ENCODE measurements at places on chromosomes 1 and 21.
A peak's percentile ranks its signal among the peaks of the same experiment; 100 is the strongest.

GRCh38 chr1:175222296-175222938 is 29.8 kb upstream of the KIAA0040 start:
- no peak for DNase-seq

DNA sequence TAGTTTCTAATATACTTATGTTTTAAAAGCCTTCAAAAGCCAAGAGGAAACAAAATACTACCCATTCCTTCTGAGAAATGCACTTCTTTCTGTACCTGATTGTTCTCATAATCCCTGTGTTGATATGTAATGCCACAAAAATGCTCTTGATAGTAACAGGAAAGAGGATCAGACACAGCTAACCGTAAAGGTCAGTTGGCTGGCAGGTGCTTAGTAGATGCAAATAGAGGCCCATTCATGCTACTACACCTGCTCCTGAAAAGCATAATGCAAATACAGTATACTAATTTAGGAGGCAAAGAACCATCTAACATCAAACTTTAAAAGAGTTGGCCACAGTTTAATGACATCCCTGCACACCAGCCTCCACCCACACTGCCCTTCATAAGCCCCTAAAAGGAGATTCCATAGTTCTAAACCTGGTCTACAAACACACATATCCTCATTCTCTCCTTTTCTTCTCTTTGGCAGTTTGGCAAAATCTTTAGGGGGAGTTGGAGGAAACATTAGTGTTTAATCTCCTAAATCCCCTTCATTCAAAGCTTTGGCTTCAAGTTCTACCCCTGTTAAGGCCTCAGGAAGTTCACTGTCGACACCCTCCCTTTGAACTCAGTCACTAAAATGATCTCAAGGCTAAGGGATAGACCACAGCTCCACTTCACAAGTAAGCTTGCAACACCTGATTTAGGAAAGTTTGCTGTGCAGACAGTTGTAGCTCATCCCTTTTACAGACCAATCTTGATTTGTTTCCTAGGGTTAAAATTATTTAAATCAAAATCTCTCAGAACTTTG is 2.9 kb upstream of the CD46 start:
- no peak for DNase-seq

GRCh38 chr1:101965341-101965740 is 31.4 kb downstream of the OLFM3 start:
- DNase-seq, result no peak

DNA sequence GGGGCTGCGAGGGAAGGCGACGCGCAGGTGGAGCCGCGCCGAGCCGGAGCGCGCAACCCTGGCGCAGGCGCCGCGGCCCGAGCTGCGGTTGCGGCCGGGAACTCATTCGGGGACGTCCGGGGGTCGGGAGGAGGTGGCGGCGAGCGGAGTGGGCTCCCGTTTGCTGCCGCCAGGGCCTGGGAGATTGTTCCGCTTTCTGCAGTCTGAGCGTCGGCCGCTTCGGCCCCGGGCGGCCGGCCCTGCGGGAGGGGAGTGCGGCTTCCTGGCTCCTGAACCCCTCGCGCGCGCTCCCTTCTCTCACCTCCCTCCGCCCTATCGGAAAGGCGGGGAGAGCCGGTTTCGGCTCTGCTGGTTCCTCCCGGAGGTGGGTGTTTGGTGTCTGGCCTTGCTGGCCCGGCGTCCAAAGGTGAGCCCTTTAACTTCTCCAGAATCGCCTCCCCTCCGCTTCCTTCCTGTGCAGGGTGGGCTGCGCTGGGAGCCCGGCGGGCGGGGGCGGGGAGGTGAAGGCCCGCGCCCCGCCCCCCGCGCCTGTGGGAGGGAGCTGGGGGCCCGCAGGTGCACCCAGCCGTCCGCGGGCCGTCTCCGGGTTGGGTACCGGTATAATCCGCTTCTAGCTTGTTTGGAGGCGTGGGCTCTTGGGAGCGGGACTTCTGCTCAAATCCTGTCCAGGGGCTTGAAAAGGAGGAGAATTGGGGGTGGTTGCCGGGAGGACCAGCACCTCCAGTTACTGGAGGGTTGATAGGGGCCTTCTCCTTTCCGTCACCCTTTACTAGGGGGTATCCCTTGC is 683 bp downstream of the LRRC8D start:
- no peak for DNase-seq

DNA sequence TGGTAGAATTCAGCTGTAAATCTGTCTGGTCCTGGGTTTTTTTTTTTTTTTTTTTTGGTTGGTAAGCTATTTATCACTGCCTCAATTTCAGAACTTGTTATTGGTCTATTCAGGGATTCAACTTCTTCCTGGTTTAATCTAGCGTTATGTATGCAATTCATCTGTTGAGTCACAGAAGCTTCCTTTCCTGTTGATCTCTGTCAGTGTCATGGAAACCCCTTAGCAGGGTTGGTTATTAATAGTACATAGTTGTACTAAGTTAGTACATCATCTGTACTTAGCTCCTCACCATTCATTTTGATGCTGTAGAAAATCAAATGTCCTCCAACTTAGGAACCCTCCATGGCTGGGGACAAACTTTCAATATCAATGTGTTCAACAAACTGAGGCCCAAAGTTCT is 51.0 kb upstream of the BARHL2 start:
- DNase-seq, result no peak

DNA sequence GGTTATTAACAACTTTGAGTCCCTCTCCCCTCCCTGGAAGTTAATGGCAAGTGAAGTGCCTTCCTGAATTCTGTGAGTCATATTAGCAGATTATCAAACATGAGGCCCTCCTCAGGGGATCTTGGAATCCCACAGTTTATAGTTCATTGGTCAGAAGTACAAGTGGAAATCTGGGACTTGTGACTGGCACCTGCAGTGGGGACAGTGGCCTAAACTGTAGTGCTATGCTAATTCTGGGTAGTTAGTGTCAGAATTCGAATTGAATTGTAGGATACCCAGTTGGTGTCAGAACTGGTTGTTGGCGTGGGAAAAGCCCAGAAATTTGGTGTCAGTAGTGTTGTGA is 26.2 kb downstream of the ZYG11B start:
- DNase-seq, result no peak

DNA sequence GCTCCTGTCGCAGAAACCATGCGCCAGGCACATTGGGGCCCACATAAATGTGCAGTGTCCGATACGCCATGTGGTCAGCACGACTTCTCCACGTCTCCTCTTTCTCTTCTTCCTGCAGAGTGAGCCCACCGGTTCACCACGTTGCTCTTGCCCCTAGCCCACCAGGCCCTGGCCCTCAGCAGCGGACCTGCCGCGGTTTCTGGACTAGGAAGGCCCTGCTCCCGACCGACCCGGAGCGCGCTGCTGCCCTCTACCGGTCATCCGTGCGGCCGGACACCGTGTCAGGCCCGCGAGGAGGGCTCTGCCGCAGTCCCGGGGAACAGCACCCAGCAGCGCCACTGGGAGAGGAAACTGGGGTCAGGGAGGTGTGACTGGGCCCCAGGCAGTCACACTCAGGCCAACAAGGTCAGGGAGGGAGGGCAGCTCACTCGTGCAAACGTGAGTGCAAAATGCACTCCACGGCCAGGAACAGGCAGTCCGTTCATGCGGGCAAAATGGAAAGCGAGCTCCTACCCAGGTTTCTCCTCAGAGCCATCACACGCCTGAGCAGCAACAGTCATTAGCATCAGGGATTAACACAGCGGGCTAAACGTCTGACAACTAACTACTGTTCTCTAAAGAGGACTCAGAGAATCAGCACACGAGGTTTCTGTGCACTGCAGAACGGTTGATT is 13.7 kb downstream of the TLR5 start:
- peak; percentile 14 for DNase-seq
